Metanephros (tissue), 2 donors: ENCODE measurements at places on chromosomes 12 and 14. TPM values are rescaled to one million over a fixed set of nuclear protein-coding genes. Genes with fewer than 3 reads are reported as not detected.

Gene SALL2
- 19.8 TPM for total RNA-seq

Gene NOVA1
- 14.6 TPM for total RNA-seq

Gene DYRK2
- total RNA-seq, result 48.1 TPM

Gene ACSM4
- total RNA-seq, result not detected

Gene GPR65
- 0.99 TPM for total RNA-seq

Gene TEX52
- total RNA-seq, result not detected

Gene SLC39A5
- total RNA-seq, result 34.9 TPM

Gene TAS2R7
- total RNA-seq, result not detected

Gene KRT74
- total RNA-seq, result not detected

Gene FAM216A
- total RNA-seq, result 8.0 TPM

Gene GPR135
- 5.7 TPM for total RNA-seq

Gene SERPINA4
- 1.4 TPM for total RNA-seq

Gene KRT2
- not detected for total RNA-seq

Gene PTCSC3
- total RNA-seq, result not detected

Gene LIN7A
- total RNA-seq, result 17.6 TPM

Gene FAM90A1
- total RNA-seq, result 0.18 TPM

Gene CCND2
- total RNA-seq, result 111 TPM

Gene NTS
- total RNA-seq, result 1.2 TPM

Gene RNASE3
- total RNA-seq, result 3.3 TPM

Gene KRT84
- total RNA-seq, result not detected

Gene TSHR
- 0.29 TPM for total RNA-seq

Gene EPS8
- total RNA-seq, result 75.7 TPM

Gene A2ML1
- 0.93 TPM for total RNA-seq

Gene POTEG
- total RNA-seq, result not detected

Gene JPH4
- total RNA-seq, result 6.2 TPM

Gene CELA1
- total RNA-seq, result not detected

Gene AHNAK2
- total RNA-seq, result 2.6 TPM

Gene BDKRB2
- total RNA-seq, result 7.8 TPM

Gene TPPP2
- total RNA-seq, result 1.8 TPM

Gene ARHGEF40
- total RNA-seq, result 77.5 TPM

Gene TRIM9
- 1.6 TPM for total RNA-seq

Gene E2F7
- total RNA-seq, result 4.6 TPM

Gene PPP1CC
- total RNA-seq, result 101 TPM

Gene SLCO1B3
- total RNA-seq, result not detected

Gene APOLD1
- 24.1 TPM for total RNA-seq

Gene DACT1
- 38.0 TPM for total RNA-seq
